ENCODE measurements at places on chromosomes 16 and 17. TPM values are rescaled to one million over a fixed set of nuclear protein-coding genes. Genes with fewer than 3 reads are reported as not detected.

DNA sequence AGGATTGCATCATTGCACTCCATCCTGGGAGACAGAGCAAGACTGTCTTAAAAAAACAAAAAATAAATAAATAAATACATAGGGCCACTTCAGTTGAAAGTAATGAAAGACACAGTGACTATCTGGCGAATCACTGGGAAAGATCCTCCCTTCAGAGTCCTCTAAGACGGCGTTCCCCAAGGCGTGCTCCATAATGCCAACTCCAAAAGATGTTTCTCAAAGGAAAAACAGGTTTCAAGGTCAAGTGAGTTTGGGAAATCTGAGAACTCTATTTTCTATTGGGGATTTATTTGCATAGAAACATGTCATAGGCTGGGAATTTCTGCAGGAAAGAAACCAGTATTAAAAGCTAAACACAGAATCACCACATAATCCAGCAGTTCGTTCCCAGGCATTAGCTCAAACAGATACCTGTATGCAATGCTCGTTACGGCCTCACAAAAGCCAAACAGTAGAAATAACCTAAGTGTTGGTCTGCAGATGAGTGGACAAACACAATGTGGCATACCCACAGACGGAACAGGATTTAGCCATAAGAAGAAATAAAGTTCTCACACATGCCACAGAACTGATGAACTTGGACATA lies 7.9 kb downstream of the KLHDC4 start:
- H3K27ac ChIP-seq, result no peak overlapping the region
- no peaks in the 10 kb centered on the region for H3K27me3 ChIP-seq
- H3K4me3 ChIP-seq, result no peak overlapping the region
- peaks cover 41% of the 10 kb centered on the region for H3K4me1 ChIP-seq
- DNase-seq, result no peak
- H3K36me3 ChIP-seq, result peaks cover 56% of the 10 kb centered on the region

DNA sequence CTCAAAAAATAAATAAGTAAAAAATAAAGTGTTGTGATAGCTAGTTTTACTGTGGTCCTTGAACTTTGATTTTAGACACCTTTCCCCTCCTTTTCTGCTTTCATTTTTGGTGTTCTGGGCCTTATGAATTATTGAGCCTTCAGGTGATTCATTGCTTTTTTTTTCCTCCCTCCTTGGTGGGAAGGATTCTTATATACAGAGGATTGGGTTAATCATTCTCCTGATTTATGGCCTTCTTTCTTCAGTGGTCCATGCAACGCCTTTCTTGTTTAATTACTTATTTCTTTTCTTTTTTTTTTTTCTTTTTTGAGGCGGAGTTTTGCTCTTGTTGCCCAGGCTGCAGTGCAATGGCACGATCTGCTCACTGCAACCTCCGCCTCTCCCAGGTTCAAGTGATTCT lies 8.0 kb upstream of the MYL4 start:
- no peak overlapping the region for H3K4me3 ChIP-seq
- H3K36me3 ChIP-seq, result no peaks in the 10 kb centered on the region
- DNase-seq, result no peak
- no peak overlapping the region for H3K27ac ChIP-seq
- no peaks in the 10 kb centered on the region for H3K27me3 ChIP-seq
- peaks cover 36% of the 10 kb centered on the region for H3K4me1 ChIP-seq

Gene MYLK3
- total RNA-seq, result 0.20 TPM

Gene RGS9
- total RNA-seq, result 2.6 TPM

- DNase-seq, result no peak
- no peak overlapping the region for H3K4me3 ChIP-seq
- no peaks in the 10 kb centered on the region for H3K4me1 ChIP-seq
- no peaks in the 10 kb centered on the region for H3K36me3 ChIP-seq
- H3K27ac ChIP-seq, result no peak overlapping the region
These were observed 304.0 kb downstream of the SHISA9 start for GRCh38 chr16:13205352-13205751.

Gene GDPD3
- total RNA-seq, result 4.7 TPM

Gene GFAP
- total RNA-seq, result not detected

GRCh38 chr16:17439580-17439979 lies 31.2 kb downstream of the XYLT1 start:
- no peaks in the 10 kb centered on the region for H3K27me3 ChIP-seq
- H3K4me1 ChIP-seq, result peaks cover 24% of the 10 kb centered on the region
- H3K36me3 ChIP-seq, result no peaks in the 10 kb centered on the region
- DNase-seq, result no peak

Gene SMPD3
- 0.15 TPM for total RNA-seq

DNA sequence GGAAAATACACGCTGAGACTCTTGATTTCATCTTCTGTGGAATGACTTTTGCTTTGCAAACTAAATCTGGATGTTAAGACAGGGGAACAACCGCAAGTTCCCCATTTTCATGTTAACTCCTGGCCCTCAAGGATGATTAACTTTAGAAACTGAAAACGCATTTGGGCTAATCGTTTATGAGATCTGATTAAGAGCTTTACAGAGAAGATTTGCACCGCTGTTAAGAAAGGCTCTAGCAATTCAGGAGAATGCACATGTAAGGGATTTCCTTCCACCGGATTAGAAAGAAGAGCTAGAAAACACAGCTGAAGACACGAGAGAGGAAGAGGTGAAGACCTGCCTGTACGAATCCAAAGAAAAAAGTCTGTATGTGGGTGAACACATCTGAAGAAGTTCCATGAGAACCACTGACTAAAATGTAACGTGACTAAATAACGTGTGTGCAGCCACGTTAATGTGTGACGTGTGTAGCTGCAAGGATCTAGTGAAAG lies 106.4 kb downstream of the YPEL2 start:
- DNase-seq, result no peak
- no peaks in the 10 kb centered on the region for H3K36me3 ChIP-seq
- no peak overlapping the region for H3K4me3 ChIP-seq
- H3K4me1 ChIP-seq, result peaks cover 19% of the 10 kb centered on the region
- H3K27ac ChIP-seq, result no peak overlapping the region

GRCh38 chr16:86222965-86223551 lies 287.3 kb upstream of the FOXF1 start:
- no peaks in the 10 kb centered on the region for H3K36me3 ChIP-seq
- H3K27me3 ChIP-seq, result peaks cover 3% of the 10 kb centered on the region
- DNase-seq, result no peak

Gene NGFR
- 0.07 TPM for total RNA-seq

Gene GPR142
- not detected for total RNA-seq

DNA sequence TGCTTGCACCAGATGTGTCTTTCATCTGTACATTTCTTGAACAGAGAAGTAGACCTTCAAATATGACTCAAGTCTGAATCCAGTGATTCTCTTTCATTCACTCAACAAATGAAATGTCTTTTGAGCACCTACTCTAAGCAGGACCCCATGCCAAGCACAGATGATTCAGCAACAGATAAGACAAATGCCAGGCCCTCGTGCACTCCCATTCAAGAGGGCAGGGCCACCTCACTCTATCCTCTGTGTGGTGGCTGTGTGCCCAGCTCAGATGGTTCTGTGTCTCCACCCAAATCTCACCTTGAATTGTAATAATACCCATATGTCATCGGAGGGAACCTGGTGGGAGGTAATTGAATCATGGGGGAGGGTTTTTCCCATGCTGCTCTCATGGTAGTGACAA lies 74.1 kb upstream of the NKD1 start:
- DNase-seq, result no peak
- H3K27me3 ChIP-seq, result no peaks in the 10 kb centered on the region

DNA sequence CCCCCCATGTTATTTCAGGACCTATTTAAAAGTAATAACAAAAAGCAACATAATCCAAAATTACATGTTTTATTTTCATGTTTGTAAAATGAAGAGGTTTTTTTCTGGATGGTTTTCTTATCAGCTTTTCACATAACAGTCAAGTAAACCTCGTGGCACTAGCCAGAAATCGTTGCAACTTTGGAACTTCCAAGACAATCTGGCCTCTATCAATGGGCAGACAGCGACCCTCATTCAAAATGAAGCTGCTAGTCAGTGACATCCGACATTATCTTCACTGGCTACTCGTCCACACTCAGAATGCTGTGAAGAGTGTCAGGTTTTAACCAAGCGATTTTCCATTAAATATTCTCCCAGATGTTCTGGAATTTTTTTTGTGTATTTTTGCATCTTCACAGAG lies 22.7 kb downstream of the ZNF652 start:
- H3K27ac ChIP-seq, result no peak overlapping the region
- no peaks in the 10 kb centered on the region for H3K27me3 ChIP-seq
- H3K4me1 ChIP-seq, result peaks cover 53% of the 10 kb centered on the region
- DNase-seq, result no peak
- no peak overlapping the region for H3K4me3 ChIP-seq

Gene CEP295NL
- total RNA-seq, result not detected

- H3K4me1 ChIP-seq, result no peaks in the 10 kb centered on the region
- no peak overlapping the region for H3K27ac ChIP-seq
- H3K4me3 ChIP-seq, result no peak overlapping the region
- DNase-seq, result no peak
- H3K36me3 ChIP-seq, result no peaks in the 10 kb centered on the region
These were observed 74.6 kb downstream of the TMEM100 start for GRCh38 chr17:55648086-55648485.

Data from CD8-positive, alpha-beta memory T cell (primary cell).